IPS DF 19.7 (cell line): ENCODE measurements at places on chromosomes 13 and 19.

- no peak for DNase-seq
Observed at GRCh38 chr19:16571283-16571682, 932 bp downstream of the SLC35E1 start.

- DNase-seq: no peak
Observed at GRCh38 chr19:1584500-1585242, 8.0 kb downstream of the MBD3 start.

DNA sequence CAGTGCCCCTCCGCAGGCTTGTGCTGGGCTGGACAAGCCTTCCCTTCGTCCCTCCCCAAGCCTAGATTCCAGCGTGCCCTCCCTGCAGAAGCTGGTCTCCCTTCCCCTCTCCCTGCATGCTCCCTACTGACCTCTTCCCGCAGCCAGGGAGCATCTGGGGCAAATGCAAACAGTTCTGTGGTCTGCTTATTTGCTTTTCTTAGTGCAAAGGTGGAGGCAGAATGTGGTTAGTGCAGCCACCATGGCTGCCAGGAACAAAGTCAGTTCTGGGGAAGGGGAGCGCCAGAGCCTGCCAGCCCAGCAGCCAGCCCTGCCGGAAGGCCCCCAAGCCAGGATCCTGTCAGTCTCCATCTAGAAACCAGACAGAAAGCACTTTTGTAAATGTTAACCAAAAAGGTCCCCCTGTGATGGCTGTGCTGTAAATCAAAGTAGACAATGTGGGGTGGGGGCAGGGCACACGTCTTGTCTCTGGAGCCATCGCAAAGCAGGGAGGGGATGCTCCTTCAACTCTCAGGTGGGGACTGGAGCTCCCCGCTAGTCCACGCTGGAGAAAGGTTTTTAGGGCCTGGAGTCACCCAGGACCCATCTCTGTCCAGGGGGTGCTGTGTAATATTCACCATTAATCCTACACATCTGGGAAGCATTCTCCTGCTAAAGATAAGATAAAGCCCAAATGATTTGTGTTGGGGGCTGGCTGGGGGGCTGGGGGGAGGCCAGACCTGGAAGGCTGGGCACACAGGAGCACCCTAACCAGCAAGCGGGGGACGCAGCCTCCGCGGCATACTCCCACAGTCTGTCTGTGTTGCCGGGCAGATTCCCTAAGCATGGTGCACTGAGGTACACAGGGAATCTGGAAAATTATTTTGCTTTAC, 30.9 kb downstream of the SERP2 start:
- DNase-seq: no peak

- peak; percentile 61 for DNase-seq
Observed at GRCh38 chr19:54481326-54481930, 8.3 kb upstream of the CDC42EP5 start.

- no peak for DNase-seq
Observed at GRCh38 chr13:64817691-64818090, 2412.4 kb downstream of the PCDH9 start.

- no peak for DNase-seq
Observed at GRCh38 chr13:74046431-74046830, 87.8 kb downstream of the KLF12 start.

GRCh38 chr13:54859827-54860226, 1831.2 kb downstream of the OLFM4 start:
- DNase-seq: no peak

- no peak for DNase-seq
Observed at GRCh38 chr19:29587518-29587986, 18.5 kb upstream of the POP4 start.

- no peak for DNase-seq
Observed at GRCh38 chr13:74554569-74555275, 420.5 kb upstream of the KLF12 start.

GRCh38 chr19:2719920-2720776, 1.0 kb downstream of the DIRAS1 start:
- no peak for DNase-seq

GRCh38 chr19:51783372-51783771, 11.6 kb upstream of the FPR3 start:
- no peak for DNase-seq

GRCh38 chr13:48159826-48160225, 64.9 kb upstream of the MED4 start:
- no peak for DNase-seq

- no peak for DNase-seq
Observed at GRCh38 chr13:32622827-32623226, 36.6 kb downstream of the PDS5B start.

- DNase-seq: no peak
Observed at GRCh38 chr13:33205804-33206221, 79.7 kb downstream of the STARD13 start.

GRCh38 chr19:18832306-18833140, 764 bp downstream of the UPF1 start:
- no peak for DNase-seq

- DNase-seq: no peak
Observed at GRCh38 chr13:96075953-96076543, 13.9 kb upstream of the HS6ST3 start.

GRCh38 chr13:74227476-74228158, 93.4 kb upstream of the KLF12 start:
- DNase-seq: no peak

DNA sequence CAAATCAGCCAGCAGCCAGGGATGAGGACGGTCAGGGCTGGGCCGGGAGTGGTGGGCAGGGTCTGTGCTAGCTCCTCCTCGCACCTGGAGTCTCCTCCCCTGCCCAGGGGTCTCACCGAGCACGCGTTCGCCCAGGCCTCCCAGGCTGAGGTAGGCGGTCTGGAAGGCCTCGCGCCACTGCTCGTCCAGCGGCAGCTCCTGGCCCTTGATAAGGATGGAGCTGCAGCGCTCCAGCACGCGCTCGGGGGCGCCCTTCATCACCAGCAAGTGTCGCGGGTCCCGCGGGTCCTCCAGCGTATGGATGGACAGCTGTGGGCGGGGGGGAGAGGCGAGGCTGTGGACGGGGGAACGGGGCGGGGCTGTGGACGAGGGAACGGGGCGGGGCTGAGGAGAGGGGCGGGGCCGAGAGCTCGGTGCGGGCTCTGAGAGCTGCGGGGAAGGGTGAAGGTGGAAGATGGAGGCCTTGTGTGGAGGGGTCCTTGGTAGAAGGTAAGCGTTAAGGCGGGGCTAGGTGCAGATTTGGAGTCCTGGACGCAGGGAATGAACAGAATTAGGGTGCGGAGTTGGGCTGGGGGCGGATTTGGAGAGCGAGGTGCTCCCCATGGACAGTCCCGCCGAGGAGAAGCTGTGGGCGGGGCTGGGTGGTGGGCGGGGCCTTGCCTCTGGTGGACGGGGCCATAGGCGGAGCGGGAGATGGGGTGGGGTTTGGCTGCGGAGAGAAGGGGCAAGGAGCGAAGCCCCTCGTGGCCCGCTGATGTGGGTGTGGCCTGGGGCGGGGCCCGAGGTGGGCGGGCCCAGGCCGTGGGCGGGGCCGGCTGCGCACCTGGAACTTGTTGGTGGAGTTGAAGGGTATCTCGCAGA, 5.7 kb downstream of the ATP4A start:
- DNase-seq: peak; percentile 64

GRCh38 chr19:39479916-39480315, 722 bp upstream of the TIMM50 start:
- no peak for DNase-seq

- DNase-seq: no peak
Observed at GRCh38 chr19:49692147-49692506, 1.2 kb downstream of the CPT1C start.

GRCh38 chr13:109771926-109772325, 14.5 kb downstream of the IRS2 start:
- DNase-seq: no peak

DNA sequence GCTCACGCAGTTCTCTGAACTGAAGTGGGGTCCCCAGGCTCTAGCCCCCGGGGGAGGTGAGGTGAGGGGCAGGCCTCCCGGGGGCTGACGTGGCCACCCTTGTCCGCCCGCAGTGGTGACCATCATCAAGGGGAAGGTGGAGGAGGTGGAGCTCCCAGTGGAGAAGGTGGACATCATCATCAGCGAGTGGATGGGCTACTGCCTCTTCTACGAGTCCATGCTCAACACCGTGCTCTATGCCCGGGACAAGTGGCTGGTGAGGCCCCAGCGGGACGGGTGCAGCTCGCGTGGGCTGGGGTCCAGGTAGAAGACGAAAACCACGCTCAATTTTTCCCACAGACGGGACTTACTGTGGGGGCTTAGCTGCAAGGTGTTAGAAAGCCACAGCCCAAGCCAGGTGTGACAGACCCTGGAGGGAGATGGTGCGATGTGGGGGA, 5.6 kb upstream of the ADM5 start:
- no peak for DNase-seq

GRCh38 chr19:33437821-33438671, 64.5 kb downstream of the CEBPG start:
- no peak for DNase-seq

DNA sequence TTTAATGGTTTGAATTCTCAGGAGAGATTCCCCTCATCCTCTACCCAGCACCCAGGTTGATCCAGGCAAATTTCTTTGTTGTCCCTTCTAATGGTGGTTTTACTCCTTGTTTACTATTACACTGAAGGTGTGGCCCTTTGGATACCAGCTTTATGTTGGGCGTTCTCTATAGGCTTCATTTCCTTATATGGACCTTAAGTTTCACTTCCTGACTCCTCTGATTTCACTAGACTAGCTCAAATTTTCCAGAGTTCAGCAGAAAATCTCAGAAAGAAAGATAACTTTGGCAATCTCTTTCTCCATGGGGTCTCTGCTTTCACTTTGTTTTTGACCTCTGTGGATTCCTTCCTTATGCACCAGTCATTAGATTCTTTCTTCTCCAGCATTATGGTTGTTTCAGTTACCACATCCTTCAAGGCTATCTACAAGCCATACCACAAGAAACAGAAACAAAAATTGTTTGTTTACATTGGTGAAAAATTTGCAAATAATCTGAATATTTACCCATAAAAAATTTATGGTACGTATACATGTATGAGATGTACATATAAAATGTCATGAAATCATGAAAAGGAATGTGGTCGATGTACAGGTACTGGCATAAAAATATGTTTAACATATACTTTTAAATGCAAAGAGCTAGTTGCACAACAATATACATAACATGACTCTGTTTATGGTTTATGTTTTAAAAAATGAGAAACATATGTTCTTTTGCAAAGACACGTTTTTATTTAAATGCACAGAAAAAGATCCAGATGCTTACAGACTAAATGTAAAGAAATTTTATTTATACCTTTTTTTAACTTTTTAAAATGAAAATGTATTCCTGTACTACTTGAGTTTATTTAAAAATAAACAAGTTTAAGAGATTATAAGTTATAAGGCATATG, 212.6 kb downstream of the LACC1 start:
- DNase-seq: no peak

DNA sequence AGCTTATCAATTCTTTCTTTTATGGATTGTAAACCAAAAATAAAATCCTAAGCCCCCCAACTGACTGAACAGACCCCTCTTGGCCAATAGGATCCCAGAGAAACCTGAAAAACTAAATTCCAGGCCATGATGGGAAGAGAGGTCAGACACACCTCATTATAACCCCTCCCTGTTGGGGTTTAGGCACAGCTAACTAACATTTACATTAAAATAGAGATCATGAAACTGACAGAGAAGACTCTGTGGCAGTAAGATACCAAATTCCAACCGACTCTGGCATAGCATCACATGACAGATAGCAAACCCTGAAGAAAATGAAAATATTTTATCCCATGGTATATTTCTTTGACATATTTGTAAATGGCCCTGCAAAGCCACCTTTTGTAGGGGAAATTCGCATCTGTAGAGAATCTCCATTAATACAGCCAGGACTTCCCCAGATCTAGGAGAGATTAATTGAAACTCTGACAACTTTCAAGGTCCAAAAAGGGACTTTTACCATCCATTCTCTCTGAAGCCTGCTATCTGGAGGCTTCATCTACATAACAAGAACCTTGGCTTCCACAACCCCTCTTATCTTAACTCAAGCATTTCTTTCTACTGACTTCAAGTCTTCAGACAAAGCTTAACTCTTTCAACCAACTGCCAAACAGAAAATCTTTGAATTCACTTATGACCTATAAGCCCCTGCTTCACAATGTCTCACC, 27.1 kb upstream of the GAS6 start:
- DNase-seq: no peak

GRCh38 chr19:18311502-18312091, 11.3 kb downstream of the LSM4 start:
- DNase-seq: no peak

- no peak for DNase-seq
Observed at GRCh38 chr19:44710483-44710882, 11.5 kb downstream of the CEACAM16 start.

DNA sequence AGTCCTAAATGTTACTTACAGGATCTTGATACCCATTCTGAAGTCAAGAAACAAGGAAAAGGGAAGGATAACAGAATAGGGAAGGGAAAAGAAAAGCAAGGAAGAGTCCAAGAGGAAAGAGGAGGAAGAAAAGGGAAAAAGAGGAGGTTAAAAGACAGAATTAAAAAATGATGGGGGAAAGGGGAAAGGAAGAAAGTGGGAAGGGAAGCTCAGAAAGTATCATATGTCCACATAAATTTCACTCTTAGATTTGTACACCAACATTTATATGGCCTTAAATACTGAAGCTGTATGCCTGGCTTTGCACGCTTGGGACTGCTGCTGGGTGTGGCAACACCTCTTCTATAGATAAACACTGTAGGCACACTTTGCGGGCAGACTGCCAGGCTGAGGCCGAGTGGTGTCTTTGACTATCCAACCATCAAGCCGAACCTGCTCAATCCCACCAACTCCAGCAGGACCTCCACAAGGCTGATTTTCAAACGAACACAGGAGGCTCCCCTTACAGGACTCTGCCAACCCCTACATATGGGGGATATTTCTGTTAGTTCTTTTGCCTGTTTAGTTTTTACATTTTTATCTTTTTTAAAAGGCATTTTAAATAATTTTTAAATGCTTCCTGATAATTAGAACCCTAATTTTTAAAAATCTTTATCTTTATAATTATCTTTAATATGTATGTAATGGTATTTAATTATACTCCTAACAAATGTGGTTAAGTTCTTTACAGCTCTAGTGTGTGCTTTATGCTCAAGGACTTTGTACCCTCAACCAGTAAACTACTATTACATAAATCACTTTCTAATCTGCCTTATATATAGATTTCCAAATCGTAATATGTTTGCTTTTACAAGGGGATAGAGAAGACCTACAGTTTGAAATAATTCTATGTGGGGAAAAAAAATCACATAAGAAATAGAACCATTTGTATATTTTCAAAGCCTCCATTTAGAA, 154.2 kb downstream of the DIAPH3 start:
- DNase-seq: no peak

DNA sequence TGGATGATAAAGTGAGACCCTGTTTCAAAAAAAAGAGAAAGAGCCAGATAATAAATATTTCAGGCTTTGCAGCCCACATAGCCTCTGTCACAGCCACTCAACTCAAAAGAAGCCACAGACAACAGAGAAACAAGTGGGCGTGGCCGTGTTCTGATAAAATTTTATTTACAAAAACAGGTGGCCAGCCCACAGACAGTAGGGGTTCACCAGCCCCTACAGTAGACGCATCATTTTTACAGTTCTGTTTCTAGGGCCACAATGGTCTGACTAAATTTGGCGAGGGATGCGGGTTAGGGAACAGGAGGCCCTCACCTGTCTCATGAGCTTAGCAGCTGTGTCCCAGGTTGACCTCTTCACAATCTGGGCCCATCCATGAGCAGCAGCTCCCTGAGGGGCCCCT, 59.5 kb downstream of the ARHGEF18 start:
- DNase-seq: no peak

- DNase-seq: no peak
Observed at GRCh38 chr13:67015976-67016600, 214.0 kb downstream of the PCDH9 start.

GRCh38 chr13:107104631-107105030, 536.7 kb upstream of the ARGLU1 start:
- DNase-seq: no peak

GRCh38 chr13:48004201-48004600, 3.1 kb upstream of the SUCLA2 start:
- no peak for DNase-seq
